Left ventricle myocardium superior (tissue), 1 donor: ENCODE measurements at places on chromosomes 11 and 22. TPM values are rescaled to one million over a fixed set of nuclear protein-coding genes. Genes with fewer than 3 reads are reported as not detected.

- DNase-seq, result no peak
Measured at GRCh38 chr11:118305726-118306125, 1.2 kb downstream of the CD3E start.

DNA sequence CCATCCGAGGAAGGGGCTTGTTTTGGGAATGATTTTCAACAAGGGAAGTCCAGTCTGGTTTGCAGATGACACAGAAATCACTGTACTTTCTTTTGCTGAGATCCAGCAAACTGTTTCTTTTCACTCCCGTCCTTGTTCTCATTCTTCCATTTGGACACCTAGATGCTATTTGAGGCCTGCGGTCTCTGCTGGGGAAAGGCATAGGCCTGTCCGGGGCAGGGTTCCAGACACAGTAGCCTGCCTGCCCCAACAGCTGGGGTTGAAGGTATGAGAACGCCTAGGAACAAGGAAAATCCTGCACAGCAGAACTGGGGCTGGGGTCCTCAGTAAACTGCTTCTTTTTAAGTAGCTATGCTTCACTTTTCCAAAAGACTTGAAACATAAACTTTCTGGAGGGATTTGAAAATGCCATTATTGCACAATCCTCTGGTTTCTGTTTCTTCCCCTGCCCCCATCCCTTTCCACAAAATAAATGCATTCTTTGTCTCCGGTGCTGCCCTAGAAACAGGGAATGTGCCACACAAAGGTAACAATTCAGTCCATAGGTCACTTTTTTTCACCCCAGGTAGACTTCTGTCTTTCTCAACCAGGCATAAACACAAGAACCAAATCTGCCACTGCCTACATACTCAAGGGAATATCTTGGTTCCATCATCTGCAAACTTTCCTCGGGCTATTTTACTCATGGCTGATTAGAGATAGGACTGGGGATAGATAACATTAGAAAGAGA is 174.8 kb upstream of the MTMR2 start:
- no peak for DNase-seq

- no peak for DNase-seq
Measured at GRCh38 chr11:2917842-2918490, 11.3 kb downstream of the PHLDA2 start.

GRCh38 chr11:118610225-118610772 is 2.9 kb downstream of the PHLDB1 start:
- DNase-seq, result no peak

DNA sequence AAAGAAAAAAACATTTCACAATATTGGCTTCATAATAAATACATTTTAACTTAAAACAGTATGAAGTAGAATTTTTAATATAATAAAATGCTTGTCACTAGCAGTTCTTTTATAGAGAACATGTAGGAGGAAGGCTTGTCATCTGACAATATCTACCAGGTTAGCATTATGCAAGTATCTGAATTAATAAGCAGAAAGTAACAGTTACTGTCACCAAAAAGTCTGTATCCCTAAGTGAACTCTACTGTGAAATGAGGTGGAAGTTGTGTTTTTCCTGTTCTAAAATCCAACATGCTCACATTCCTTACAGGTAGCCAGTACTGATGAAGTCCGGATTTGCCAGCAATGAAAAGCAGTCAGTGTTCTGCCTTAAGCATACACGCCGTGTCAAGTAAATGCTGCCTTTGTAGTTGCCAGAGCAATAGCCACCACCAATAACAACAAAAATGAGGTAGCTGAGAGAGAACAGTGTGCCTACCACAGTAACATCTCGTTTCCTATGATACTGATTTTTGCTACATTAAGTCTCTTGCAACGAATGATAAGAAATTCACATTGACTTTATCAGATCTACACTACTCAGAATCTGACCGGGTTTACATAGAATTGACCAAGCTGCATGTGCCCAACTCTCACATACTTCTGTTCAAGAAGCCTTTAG is 95.5 kb downstream of the SIK3 start:
- no peak for DNase-seq

DNA sequence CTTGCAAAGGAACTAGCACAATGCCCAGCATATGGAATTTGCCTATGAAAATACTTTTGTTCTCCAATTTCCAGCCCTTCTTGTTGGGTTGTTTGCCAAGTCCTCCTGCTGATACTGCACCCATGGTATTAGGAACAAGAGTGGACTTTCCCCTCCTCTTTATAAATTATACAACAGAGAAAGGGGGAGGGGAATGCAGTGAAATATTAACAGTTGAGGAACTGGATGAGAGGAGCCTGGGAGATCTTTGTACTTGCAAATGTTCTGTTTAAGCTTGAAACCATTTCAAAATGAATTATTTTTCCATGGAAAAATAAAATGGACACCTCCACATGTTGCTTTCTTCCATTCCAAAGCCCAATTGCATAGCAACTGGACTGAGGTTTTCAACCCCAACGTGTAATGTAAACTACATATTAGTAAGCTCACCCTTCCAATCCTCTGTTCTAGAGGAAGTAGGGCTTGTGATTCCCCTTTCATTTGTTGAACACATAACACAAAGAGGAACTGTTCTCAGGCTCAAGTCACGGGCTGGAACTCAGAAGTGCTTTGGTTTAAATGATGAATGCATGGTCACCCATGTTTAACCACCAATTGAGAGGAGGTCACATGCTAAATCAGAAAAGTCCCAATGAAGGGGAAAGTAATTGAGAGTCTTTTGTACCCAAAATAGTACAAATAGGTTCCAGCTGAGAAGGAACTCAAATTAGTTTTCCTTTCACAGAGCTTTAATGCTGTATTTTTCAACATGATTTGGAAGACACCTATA is 66.2 kb upstream of the ZC3H12C start:
- no peak for DNase-seq

DNA sequence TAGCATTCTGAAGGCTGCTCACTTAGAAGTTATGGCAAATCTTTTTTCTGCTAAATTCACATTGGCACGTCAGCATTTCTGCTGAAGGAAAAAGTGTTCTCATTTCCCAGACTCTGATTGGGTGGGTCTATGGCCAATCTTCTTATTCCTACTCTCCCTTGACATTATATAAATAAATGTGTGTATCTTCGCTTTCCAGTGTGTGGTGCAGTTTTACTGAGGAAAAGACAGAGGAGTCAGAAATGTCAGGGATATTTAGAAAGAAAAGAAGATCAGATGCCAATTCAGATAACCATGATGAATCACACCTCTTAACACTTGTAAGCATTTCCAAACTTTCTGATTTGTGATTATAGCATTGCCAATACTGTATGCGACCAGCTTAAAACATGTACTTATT is 3.2 kb upstream of the BDNF start:
- DNase-seq, result no peak

DNA sequence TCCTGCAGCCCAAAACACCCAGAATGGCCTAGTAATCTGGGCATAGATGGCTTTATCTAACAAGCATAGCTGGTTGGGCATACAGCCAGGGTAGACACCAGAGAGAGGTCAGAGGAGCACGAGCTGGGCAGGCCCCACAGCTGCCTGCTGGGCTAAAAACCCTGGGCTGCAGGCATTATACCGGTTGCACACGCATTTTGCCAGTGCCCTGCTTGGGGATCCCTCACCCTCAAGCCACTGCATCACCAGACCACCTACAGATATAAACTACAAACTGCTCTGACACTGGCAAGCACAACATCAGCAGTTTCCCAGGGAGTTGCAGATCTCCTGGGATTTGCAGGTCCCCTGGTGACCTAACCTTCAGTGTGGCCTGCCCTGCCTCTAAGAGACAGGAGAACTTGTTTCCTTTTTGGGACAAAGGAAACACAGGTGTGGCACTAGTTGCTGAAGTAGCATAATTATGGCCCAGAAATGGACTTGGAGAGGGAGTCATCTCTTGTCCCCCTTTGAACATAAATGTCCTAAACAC is 79.1 kb upstream of the SC5D start:
- DNase-seq, result no peak

GRCh38 chr11:132205496-132205895 is 835.1 kb downstream of the NTM start:
- DNase-seq, result no peak

DNA sequence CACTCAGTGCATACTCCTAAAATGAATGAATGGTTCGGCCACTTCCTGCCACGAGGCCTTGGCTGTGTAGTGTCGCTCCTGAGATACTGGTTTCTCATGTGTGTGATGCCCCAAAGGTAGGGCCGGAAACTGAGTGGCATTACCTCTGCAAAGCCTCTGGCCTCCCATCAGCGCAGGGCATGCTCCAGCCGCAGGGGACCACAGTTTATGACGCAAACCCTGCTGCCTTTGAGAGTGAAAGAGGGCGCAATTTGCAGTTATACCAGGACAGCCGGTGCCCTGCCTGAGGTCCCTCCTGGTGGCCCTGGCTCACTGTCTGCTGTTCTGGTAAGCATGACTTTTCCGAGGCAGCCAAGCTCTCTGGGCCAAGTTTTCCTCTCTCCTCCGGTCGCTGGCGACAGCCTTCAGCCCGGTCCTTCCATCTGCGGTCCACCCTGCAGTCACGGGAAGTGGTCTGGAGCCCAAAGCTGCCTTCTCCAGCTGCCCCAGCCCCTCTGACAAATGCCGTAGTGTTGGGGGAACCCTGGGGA is 2.4 kb upstream of the FGF3 start:
- DNase-seq, result no peak

DNA sequence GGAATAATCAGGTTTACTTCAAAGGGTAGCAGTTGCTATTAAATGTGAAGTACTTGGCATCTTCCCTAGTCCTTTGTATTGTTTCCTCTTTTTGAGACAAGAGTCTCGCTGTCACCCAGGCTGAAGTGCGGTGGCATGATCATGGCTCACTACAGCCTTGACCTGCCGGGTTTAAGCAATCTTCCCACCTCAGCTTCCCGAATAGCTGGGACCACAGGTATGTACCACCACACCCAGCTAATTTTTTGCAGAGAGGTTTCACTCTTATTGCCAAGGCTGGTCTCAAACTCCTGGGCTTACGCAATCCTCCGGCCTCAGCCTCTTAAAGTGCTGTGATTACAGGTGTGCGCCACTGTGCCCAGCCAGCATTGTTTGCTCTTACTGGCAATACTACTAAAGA is 36.2 kb upstream of the RAPSN start:
- DNase-seq, result no peak

DNA sequence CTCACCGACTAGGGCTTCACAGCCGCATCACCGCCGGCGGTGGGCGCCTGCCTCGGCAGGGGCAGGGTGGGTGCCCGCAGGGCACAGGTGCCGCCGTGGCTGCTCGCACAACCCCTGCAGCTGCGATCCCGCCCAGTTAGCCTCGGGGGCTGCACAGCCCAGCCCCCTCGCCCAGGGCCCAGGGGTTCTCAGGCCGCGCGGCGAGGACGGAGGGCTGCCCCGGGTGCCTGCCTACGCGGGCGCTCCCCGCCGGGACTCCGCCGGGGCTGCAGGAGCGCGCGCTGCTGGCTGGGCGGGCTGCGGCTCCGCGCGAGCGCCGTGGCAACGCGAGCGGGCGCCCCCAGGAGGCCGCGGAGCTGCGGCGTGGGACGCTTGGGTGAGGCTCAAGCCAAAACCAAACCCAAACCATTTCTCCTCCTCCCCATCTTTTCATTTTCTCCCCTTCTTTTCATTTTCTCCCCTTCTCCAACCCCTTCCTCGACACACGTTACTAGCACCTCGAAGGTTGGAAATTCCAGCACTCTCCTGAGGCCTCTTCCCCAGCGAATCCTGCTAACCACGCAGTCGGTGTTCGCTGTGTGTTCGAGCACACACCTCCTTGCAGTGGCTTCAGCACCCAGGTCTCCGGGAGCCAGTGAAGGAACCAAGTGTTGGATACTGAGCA is at the start of gene MICAL3:
Gene MICAL3 (minus strand): TSS at position 286 of the 664 bp plus-strand sequence. CDS start 117,749 bp downstream, outside the sequence.
- DNase-seq, result peak; percentile 86

DNA sequence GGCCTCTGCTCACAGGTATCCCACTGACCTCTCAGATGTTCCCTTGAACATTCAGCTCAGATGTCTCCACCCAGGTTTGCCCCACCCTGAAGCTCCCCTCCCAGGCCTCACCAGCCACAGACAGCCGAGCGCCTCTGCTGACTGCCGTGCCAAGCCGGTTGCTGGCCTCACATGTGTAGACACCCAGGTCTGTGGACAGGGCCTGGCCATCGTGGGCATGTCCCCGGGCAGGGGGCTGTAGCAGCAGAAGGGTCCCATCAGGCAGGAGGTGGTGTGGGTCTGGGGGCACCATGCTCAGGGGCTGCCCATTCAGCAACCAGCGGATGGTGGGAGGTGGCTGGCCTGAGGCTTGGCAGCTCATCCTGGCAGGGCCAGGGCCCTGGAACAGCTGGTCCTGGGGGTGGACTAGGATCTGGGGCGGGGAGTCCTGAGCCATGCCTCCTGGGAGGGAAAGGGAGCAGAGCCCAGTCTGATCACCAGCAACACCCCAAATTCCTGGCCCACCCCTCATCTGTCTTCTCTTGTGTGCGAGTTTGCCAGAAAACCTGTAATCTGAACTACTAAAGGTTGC is 759 bp downstream of the ROBO4 start:
- no peak for DNase-seq

- no peak for DNase-seq
Measured at GRCh38 chr11:107413352-107413751, 44.3 kb downstream of the CWF19L2 start.

Gene CARD16
- 10.9 TPM for total RNA-seq

Gene C11orf97
- not detected for total RNA-seq

Gene TPH1
- total RNA-seq, result not detected

Gene OR5M8
- not detected for total RNA-seq

Gene OR5B17
- total RNA-seq, result not detected

Gene CNGA4
- not detected for total RNA-seq
